Activated CD8-positive, alpha-beta memory T cell treated with anti-CD3 and anti-CD28 coated beads for 1 hour (primary cell): ENCODE measurements at places on chromosomes 7 and 10.

DNA sequence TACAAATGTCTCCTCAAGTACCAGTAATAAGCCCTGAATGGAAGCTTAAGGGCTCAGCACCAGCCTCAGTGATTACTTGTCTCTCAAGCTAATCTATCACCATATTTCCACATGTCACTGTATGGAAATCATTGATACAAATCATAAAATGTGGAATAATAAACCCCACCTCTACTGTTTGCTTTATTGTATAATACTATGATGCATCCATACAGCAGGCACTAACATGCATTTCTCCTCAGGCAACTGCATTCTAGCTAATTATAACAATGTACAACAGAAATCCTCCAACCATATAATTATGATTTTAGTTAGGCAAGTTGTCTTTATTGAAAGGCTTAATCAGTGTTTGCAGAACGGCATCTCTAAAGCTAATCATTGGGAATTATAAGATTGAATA lies 26.2 kb downstream of the CRPPA start:
- no peak for DNase-seq

GRCh38 chr7:121076350-121077164 lies 88.0 kb downstream of the CPED1 start:
- no peak for DNase-seq

- DNase-seq: no peak
These were observed 819.4 kb downstream of the MAGI2 start for GRCh38 chr7:78634093-78634492.

DNA sequence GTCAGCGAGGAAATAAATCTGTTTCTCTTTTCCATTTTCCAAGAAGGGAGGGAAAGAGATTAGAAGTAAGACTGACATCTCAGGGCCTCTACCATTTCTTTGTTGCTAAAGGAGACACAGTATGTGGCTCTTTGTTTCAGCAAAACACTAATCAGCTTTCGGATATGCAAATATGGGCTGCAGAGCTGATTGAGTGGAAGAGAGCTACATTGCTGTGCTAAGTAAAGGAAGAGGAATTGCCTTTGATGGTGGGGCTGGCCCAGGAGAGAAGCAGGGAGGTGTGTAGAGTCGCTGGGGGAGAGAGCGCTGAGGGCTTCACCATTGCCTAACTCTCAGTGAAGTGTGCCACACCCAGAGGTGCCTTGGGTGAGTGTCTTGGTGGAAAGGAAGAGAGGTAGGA lies 284.8 kb downstream of the SDK1 start:
- DNase-seq: no peak

- no peak for DNase-seq
These were observed 49.6 kb upstream of the TOMM7 start for GRCh38 chr7:22872096-22872807.

DNA sequence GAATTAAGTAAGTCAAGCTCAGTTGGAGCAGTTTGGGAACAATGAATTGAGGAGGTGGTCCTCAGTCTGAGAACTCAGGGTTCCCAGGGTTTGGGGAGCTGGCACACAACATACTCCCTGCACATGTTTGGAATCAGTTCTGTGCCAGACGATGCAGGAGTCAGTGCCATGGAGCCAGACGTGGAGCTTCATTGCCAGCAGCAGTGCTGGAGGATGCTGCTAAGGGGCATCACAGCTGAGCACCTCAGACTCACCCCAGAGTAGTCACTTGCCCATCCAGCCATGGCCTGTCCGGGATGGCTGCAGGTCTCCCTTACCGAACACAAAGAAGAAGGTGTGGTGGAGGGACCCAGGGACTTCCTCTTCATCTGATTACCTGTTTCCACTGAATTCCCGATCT lies 7.9 kb downstream of the GIMAP5 start:
- no peak for DNase-seq

- DNase-seq: no peak
These were observed 92.0 kb upstream of the AHR start for GRCh38 chr7:17206349-17206905.

DNA sequence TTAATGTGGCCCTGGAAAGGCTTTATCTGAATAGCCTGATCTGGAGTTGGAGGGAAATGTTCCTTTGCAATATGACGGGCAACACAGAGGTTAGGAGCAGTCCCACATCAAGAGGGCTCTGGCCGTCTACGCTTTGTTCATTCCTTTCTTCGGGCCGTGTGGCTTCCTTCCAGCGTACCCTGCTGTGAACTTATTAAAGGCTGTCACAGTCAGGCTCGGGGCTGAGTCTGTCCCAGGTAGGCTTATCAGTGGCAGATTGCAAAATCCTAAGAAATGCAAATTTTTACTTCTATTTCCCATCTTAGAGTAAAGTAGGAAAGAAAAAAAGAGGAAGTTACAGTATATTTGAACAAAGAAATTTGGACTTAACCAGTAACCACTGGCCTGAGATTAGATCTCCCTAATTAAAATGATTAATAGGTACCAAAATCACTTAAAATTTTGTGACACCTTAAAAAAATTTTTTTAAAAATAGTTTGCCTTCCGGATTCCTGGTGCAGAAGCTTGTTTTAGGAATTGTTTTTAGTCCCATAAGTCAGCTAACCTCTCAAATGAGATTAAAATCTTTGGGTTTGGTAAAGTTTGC lies 453.1 kb upstream of the MKI67 start:
- no peak for DNase-seq

GRCh38 chr10:75239096-75239790 lies 3.5 kb upstream of the COMTD1 start:
- no peak for DNase-seq

DNA sequence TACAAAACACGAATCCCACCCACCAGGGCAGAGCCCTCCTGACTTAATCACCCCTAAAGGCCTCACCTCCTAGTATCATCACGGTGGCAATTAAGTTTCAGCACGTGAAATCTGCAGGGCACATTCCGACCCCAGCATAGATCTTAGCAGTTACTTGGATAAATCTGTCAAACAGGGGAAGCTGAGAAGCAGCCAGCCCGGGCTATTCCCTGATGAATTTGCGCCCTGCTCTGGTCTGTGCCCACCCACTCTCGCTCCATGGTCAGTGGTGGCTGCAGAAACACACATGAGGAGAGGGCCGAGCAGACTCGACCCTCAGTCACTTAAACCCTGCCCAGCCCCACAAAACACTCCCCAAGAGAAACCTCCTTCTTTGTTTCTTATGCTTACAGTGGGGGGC lies 28.7 kb downstream of the INSIG1 start:
- DNase-seq: no peak

DNA sequence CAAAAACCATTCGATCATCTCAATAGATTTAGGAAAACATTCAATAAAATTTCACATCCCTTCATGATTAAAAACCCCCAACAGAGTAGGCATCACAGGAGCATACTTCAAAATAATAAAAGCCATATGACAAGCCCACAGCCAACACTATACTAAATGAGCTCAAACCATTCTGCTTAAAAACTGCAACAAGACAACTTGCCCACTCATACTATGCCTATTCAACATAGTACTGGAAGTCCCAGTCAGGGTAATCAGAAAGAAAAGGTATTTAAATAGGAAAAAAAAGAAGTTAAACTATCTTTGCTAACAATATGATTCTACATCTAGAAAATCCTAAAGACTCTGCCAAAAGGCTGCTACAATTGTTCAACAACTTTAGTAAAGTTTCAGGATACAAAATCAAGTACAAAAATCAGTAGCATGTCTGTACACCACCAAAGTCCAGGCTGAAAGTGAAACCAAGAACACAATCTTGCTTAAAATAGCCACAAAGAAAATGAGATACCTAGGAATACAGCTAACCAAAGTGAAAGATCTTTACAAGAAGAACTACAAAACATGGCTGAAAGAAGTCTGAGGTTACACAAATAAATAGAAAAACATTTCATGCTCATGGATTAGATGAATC lies 882.6 kb downstream of the GRM8 start:
- DNase-seq: no peak

GRCh38 chr7:28749638-28750037 lies 208.5 kb downstream of the TRIL start:
- no peak for DNase-seq

GRCh38 chr10:12350167-12350872 lies 973 bp downstream of the CAMK1D start:
- no peak for DNase-seq

DNA sequence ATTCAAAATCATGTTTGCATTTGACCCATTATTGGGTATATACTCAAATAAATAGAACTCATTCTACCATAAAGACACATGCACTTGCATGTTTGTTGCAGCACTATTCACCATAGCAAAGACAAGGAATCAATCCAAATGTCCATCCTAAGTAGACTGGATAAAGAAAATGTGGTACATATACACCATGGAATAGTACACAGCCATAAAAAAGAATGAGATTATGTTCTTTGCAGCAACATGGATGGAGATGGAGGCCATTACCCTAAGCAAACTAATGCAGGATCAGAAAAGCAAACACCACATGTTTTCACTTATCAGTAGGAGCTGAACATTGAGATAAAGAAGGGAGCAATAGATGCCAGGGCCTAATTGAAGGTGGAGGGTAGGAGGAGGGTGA lies 12.0 kb upstream of the HHEX start:
- no peak for DNase-seq

DNA sequence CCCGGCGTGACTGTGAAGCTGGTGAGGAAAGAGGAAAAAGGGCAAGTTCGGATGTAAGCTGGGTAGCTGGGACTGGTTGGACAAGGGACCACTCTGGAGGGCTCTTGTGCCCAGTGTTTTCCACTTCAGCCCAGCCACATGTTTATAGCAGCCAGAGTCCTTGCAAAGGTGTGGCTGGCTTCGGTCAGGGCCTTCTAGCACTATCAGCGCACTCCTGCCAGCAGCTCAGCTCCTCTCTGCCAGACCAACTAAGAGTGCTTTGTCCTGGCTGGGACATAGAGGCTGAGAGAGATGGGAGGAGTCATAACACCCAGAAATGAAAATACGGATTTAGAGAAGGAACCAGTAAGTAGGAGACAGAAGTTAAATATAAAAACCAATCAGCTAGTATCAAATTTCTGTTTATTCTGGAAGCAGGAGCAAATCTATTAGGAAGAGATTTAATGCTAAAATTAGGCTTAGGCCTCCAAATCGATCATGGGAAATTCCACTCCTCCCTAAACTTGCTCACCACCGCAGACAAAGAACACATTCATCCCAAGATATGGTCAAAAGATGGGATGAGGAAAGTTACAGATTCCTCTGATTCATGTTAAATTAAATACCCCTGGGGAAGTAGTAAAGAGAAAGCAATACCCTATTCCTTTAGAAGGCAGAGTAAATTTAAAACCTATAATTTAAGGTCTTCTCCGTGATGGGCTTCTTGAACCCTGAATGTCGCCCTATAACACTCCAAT lies 135.0 kb downstream of the RALA start:
- no peak for DNase-seq
